ENCODE measurements at places on chromosomes 13 and 19.

DNA sequence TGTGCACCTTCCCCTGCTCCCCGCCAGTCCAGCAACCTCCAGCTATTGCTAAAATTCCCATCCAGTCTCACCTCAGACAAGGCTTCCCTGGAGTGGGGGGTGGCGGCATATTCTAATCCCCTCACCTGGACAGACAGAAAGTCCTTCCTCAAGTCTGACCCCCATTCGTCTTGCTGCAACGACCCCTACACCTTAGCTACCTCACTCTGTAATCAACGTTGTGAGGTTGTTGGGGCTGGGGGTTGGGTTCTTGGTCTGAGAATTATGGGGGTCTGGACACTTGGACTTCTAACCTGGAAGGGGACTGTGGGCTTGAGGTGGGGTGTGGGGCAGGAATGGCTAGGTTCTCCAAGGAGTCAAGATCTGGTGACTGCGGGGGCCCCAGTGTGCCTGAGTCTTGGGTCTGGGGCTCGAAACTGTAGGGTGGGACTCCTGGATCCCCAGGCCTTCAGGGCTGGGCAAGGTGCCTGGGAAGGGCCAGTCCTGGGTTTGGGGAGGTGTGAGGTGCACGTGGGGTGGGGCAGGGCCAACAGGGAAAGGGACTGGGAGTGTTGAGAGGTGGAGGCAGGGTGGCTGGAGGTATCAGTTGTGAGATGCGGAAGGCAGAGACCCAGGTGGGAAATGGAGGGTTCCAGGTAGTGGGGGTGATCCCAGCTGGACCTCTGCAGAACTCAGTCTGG lies 1.3 kb downstream of the FOXA3 start:
- DNase-seq: no peak

DNA sequence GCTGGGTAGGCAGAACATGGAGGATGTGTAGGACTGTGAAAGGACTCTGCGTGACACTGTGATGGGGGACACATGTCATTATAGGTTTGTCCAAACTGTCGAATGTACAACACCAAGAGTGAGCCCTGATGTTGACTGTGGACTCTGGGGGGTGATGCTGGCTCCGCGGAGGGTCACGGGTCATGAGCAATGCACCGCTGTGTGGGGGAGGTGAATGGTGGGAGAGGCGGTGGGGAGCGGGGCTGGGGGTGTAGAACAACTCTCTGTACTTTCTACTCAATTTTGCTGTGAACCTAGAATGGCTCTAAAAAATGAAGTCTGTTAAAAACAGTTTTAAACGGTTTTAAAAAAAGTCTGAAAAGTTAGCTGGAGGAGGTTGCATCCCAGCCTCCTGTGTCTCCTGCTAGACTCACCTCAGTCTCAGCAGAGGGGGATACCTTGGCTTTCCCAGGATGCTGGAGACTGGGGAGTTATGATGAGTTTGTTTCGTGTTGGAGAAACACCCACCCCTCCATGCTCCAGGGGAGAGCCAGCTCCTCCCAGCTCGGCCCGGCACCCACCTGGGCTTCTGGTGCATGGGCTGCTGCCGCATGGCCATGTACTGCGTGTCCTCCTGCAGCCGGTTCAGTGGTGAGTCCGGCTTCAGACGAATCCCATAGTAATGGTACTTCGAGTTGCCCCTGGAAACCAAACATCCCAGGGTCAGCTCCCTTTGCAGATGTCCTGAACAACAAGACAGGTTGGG lies 34.7 kb upstream of the RANBP3 start:
- no peak for DNase-seq

- DNase-seq: no peak
Measured at GRCh38 chr13:31000889-31001288, 68.4 kb downstream of the TEX26 start.

DNA sequence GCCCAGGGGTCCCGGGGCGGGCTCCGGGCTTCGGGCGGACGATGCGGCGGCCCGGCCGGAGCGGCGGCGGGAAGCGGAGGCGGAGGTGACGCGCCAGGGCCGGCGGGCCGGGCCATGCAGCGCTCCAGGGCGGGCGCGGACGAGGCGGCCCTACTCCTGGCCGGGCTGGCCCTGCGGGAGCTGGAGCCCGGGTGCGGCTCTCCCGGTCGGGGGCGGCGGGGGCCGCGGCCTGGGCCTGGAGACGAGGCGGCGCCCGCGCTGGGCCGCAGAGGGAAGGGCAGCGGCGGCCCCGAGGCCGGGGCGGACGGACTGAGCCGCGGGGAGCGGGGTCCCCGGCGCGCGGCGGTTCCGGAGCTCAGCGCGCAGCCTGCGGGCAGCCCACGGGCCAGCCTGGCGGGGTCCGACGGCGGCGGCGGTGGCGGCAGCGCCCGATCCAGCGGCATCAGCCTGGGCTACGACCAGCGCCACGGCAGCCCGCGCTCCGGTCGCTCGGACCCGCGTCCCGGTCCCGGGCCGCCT lies 362 bp downstream of the WTIP start:
- DNase-seq: peak; percentile 63

GRCh38 chr19:4229179-4229931 lies at the start of gene EBI3:
EBI3 (plus strand) TSS chr19:4229523; CDS start chr19:4229551, 28 bp downstream.
- DNase-seq: peak; percentile 80

- DNase-seq: peak; percentile 22
Measured at GRCh38 chr19:43799502-43800142, 2.6 kb downstream of the LYPD5 start.

DNA sequence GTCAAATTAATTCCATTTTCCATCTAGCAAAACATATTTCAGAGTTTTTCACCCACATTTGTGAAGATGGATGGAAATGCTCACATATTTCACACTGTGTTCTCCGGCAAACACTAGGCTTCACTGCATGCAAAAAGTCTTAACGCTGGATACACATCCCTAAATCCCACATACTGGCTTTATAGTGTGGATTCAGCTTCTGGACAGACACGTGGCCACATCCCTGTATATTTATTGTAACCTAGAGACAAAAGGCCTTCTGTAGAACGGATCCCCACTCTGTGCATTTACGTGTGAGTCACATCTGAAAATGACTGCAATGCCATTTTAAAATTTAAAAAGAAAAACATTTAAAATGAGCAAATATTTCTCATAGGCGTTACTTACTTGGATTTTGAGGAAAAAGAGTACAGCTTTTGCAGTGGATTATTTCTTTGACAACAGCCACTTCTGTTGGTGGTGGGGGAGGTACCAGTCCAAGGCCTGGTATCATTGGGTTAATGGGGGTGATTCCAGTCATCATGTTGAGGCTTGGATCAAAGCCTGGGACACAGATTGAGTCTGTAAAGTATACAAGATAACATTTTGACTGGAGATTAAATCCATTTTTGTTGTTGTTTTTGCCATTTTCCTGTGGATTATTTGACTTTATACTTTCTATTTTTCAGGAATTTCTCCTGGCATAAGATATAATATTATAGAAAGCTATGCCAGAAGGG lies 337.7 kb downstream of the DNAJC15 start:
- peak; percentile 33 for DNase-seq

Data from mesenchymal stem cell (in vitro differentiated cells and primary cell).